Activated CD4-positive, alpha-beta T cell treated with anti-CD3 and anti-CD28 coated beads, Interleukin-2, amount 10 ng/mL, durations not matched to agents 7 days and 5 days (primary cell): ENCODE measurements at places on chromosomes 2 and 18.

DNA sequence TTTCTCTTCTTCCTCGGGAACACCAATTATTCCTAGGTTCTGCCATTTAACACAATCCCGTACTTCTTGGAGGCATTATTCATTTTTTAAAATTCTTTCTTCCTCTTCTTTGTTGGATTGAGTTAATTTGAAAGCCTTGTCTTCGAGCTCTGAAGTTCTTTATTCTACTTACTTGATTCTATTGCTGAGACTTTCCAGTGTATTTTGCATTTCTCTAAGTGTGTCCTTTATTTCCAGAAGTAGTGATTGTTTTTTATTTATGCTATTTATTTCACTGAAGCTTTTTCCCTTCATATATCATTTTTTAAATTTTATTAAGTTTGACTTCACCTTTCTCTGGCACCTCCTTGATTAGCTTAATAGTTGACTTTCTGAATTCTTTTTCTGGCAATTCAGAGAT, 13.6 kb upstream of the UPP2 start:
- no peak for DNase-seq

- DNase-seq: no peak
Observed at GRCh38 chr2:70391988-70392387, 90.1 kb upstream of the FAM136A start.

GRCh38 chr18:56139372-56139771, 499.0 kb downstream of the TXNL1 start:
- DNase-seq: no peak

- no peak for DNase-seq
Observed at GRCh38 chr2:179850188-179850587, 11.2 kb downstream of the ZNF385B start.
